ENCODE measurements at places on chromosomes 7 and 10.

- no peak for DNase-seq
Observed at GRCh38 chr10:102268375-102268888, 23.1 kb downstream of the GBF1 start.

- no peak for DNase-seq
Observed at GRCh38 chr10:33660329-33660728, 325.9 kb upstream of the NRP1 start.

- DNase-seq = no peak
Observed at GRCh38 chr7:585229-585711, 65.6 kb upstream of the PDGFA start.

- DNase-seq = no peak
Observed at GRCh38 chr10:28839600-28840007, 162.3 kb downstream of the BAMBI start.

DNA sequence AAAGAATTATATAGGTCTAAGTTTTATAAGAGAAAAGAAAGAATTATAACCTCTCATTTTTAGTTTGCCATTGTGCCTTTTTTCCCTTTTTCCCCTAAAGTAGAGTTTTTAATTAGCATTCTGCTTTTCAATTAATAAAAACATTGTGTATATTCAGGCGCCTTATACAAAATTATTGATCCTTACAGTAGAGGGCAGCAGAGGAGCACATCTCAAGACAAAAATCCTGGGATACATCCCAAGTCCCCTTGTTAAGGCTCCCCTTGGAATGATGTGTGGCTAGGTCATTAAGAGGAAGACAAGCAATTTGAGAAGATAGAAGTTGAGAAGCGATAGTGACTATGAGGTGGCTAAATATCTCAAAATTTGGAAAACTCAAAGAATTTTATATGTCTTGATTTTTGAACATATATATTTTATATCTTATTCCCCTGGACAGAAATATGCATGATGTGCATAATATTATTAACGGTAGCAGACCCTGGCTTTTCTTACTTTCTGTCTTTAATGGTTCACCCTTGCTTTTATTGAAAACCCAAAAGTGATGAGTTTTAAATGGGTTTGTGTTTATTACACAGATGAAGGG, 19.1 kb upstream of the TPK1 start:
- DNase-seq = peak; percentile 28

- peak; percentile 47 for DNase-seq
Observed at GRCh38 chr7:18895456-18895855, 222.0 kb downstream of the TWIST1 start.

DNA sequence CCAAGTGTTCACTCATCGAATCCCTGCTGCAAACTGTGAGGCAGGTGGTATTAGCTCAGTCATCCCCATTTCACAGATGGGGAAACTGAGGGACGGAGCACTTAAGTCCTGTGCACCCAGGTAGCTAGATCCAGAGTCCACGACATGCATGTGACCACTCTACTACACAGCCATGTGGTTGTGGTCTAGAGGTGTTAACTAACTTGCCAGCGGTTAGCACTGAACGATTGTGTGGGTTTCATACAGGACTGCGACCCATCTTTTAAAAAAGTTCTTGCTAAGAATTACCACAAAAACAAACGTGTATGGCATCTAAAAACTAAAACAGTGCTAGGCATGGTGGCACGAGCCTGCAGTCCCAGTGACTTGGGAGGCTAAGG, 16.1 kb upstream of the ABCC2 start:
- no peak for DNase-seq

- DNase-seq = peak; percentile 61
Observed at GRCh38 chr10:101050208-101051069, 11.3 kb upstream of the KAZALD1 start.

DNA sequence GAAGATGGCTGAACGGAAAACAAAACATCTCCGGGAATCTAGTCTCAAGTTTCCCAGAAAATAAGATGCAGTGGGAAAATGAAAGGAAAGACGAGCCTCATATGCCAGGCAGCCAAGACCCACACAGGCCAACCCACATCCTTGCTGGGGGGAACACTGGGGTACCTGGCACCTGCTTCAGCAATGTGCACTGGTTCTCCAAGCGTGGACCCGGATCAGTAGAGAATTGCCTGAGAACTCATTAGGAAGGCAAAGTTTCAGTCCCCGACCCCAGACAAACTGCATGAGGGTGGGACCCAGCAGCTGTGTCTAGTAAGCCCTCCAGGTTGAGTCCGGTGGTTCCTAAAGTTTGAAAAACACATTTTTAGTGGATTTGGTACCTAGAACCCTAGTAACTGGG, 18.4 kb downstream of the FAM53B start:
- no peak for DNase-seq

DNA sequence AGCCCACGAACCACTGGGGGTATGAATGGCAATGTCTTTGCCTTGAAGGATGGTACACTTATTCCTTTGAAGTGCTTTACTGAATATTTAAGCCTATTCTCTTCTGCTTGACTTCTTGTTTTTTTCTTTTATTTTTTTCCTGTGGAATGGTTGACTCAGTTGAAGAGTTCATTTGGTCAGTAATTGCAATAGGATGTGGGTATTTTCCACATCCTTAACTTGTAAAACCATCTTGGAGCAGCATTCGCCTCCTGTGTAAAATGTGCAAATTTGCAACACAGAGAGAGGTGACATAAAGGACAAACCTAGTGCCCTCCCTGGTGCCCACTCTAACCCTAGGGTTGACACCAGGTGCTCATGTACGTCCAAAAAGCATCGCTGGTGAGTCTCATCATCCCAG, 347.0 kb downstream of the GATA3 start:
- no peak for DNase-seq

DNA sequence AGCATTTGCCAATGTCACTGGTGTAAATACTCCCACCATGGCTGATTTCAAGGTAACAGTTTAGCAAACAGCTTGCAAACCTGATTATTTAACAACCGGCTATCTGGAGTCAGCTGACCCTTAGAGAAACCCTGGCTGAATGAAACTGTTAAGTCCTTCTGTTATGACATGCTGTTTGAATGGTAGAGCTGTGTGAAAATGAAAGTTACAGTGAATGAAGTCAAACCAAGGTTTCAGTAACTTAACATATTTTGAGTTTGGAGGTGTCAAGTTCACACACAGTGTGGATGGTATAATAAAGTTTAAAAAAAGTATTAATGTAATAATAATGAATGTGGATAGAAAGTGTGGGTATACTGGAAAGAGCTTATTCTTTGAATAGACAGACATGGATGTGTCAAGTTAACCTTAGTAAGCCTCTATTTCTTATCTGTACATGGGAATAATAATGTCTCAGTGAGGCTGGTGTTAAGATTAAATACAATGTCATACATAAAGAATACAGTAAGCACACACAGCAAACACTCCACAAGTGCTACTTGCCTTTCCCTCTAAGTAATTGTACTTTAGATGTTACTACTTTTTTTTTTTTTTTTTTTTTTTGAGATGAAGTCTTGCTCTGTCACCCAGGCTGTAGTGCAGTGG, 150.4 kb downstream of the TAX1BP1 start:
- no peak for DNase-seq

DNA sequence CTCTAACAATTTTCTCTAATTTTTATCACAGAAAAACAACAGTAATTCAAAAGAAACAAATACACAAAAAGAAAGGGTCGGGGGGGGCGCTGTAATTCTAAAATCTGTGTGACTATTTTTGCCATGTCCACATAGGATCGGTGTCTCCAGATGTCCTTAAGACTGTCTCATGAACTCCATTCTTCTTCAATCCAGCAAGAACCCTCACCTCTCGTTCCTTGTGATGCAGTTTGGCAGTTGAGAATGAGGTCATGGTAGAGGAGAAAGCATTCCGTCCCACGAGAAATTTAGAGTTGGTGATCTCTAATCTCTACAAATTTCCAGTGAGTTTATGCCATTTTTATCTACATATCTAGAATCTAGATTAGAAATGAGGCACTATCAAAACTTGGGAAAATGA, 394.7 kb downstream of the TFEC start:
- no peak for DNase-seq

- no peak for DNase-seq
Observed at GRCh38 chr10:50346942-50347341, 95.6 kb upstream of the ASAH2 start.

DNA sequence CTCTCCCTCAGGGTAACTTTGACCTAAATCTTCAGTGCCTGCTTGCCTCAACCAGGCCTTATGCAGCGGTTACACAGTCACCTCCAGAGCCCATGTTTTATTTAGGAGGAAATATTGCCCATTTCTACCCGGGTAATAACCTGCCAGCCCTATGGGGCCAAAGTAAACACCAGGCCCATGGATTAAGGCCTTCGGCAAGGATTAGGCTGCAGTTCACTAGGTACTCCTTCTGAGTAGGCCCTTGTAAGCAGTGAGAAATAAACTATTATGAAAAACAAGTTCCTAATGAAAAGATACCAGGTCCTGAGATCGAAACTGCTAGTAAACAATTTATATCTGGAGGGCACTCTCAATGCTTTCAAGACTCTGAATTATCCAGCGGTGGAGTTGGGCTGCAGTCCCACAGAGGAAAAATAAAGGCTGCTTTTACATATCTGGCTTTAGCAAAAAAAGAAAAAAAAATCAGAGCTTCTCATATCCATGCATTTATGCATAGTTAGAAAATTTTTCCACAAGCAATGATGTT, 3.7 kb upstream of the HOXA10 start:
- no peak for DNase-seq

DNA sequence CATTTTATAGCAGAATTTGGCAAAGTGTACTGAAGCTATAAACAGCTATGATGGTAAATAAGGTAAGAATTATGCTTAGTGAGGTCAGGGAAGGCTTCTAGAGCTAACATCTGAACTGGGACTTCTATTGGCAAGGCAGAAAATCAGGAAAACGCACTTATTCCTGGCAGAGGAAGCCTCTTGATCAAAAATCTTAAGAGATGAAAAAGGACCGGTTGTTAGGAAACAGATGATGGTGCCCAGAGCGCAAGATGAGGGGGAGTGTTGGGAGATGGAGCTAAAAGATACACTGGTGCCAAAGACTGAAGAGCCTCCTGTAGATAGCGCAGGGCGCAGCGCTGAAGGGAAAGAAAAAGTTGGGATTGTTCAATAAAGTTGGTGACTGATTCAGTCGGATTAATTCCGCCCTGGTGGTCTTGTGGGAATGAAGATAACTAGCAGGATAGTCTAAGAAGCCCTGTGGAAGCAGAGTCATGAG, 550 bp upstream of the CALU start:
- no peak for DNase-seq

GRCh38 chr7:68038621-68039314, 1042.1 kb downstream of the TYW1 start:
- DNase-seq = peak; percentile 65

- DNase-seq = no peak
Observed at GRCh38 chr7:150621376-150621775, 10.8 kb downstream of the GIMAP6 start.

GRCh38 chr10:58734664-58735063, 222.0 kb downstream of the BICC1 start:
- DNase-seq = no peak

DNA sequence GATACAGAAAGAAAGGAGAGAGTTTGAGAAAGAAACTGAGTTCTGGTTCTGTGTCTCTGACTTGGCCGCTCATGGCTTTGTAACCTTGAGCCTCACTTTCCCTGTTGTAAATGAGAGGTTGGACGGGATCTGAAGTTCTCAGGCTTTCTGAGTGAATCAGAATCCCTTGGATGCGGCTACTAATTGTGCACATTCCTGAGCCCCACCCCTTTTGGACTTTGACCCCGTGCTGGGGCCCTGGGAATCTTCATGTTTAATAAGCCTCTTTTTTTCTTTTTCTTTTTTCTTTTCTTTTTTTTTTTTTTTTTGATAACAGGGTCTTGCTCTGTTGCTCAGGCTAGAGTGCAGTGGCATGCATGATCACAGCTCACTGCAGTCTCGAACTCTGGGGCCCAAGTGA, 26.9 kb downstream of the SLC25A28 start:
- DNase-seq = no peak

DNA sequence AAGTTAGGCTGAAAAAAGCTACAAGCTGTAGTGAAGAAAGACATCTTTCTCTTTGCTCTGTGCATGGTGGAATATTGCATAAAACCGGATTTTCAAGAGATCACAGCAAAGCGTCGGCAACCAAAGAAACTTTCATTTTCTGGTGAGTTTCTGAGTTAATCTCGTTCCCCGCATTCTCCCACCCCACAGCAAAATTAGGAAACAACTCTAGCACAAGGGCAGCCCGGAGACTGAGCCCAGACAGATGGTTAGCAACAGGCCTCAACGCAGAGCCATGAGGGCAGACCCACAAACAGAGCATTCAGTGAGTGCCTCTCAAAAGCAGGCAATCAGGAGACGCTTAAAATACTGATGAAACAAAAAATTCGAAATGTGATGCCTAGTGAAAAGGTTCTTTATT, 396.1 kb upstream of the KLF6 start:
- peak; percentile 35 for DNase-seq

GRCh38 chr10:44395396-44395795, 10.5 kb upstream of the CXCL12 start:
- DNase-seq = no peak

GRCh38 chr7:158007697-158008257, 579.8 kb downstream of the PTPRN2 start:
- no peak for DNase-seq

GRCh38 chr7:135929722-135930141, 47.4 kb downstream of the MTPN start:
- no peak for DNase-seq

DNA sequence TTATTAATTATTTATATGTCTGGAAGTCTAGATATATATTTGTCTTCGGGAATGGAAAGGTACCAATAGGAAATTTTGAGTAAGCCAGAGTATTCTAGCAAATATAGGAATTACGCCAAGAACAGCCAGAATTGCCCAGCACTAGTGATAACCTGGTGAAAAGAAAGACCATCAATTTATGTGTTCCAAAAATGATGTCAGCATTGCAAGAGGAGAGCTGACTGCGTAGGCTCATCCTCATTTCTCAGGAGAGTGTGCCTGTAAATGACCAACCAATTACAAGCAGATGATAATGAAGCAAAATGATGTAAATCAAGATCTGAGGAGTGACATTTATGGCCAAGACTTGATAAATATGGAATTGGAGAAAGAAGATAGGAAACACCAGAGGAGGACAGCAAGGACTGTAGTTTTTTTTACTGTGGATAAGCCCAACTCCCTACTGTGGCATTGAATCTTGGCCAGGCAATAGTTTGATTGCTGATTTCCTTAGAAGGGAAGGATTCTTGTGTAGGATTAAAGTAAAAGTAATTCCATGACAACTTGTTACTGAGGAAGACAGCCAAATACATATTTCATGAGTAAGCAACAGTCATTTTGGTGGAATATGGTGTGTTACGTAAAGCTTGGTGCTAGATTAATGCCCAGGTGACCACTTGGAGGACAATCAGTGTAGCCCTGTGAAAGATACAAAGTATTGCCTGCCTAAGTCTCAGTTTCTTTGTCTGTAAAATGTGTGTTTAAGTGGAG, 590.8 kb downstream of the AUTS2 start:
- peak; percentile 28 for DNase-seq

GRCh38 chr7:5670183-5670935, 111.1 kb downstream of the RNF216 start:
- DNase-seq = no peak

DNA sequence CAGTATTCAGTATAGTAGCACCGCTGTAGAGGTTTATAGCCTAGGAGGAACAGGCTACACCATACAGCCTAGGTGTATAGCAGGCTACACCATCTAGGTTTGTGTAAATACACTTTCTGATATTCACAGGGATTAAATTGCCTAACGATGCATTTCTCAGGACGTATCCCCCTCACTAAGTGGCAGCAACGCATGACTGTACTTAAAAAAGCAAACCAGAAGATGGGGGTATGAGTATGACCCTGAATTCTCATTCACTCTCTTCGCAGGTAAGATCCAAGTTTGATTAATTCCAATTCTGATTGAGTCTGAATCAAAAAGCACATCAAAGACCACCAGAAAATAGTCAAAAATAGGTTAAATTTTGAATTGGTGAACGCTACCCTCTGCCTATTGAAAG, 972 bp downstream of the ORC5 start:
- no peak for DNase-seq
